ENCODE measurements at places on chromosomes 6 and 20.
A peak's percentile ranks its signal among the peaks of the same experiment; 100 is the strongest.

DNA sequence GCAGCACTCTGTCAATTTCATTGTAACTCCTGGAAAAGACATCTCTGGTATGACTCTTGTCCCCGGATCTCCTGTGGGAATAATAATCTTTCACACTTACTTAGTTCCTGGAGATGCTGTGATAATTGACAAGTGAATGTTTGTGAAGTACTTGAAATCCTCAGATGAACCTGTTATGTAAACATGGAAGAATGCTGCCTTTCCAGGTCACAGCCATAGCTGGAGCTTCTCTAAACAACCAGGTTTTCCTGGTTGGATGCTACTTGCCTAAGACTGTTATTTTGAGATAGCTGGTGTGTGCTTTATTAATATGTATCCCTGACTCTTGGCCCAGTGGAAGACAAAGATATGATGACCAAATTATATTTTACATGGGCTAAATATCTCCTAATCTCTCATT is 228.6 kb downstream of the KCNQ5 start:
- DNase-seq: no peak
- no peak overlapping the region for H3K4me3 ChIP-seq
- peaks cover 3% of the 10 kb centered on the region for H3K4me1 ChIP-seq
- no peak overlapping the region for H3K27ac ChIP-seq
- H3K27me3 ChIP-seq: no peaks in the 10 kb centered on the region

- no peak overlapping the region for H3K27ac ChIP-seq
- no peak overlapping the region for H3K4me3 ChIP-seq
- H3K4me1 ChIP-seq: peaks cover 5% of the 10 kb centered on the region
- H3K36me3 ChIP-seq: no peaks in the 10 kb centered on the region
- no peaks in the 10 kb centered on the region for H3K27me3 ChIP-seq
Observed at GRCh38 chr6:170434117-170434820, 118.8 kb downstream of the PSMB1 start.

DNA sequence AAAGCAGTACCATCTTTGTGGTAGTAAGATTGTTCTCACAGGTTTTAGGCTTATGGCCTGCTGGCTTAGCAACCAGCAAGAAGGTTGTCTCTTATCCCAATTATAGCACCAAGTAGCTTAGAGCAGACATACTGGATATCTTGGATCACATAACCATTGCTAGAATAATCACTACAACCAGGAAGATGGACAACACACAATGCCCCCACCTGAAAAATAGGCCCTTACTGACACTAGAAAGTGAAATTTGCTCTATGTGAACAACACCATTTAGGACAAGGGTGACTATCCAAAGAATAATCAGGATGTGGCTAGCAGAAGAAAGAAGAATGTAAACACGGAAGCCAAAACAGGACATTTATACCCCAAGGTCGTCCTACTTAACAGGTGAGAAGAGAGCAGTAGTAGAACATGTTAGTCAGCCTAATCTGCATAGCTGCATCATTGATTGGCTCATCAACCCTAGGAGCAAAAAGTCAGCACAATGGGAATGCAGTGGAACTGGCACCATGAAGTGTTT is 172.7 kb upstream of the MARCKS start:
- no peak overlapping the region for H3K27ac ChIP-seq
- DNase-seq: no peak
- H3K4me1 ChIP-seq: no peaks in the 10 kb centered on the region
- no peak overlapping the region for H3K4me3 ChIP-seq
- H3K36me3 ChIP-seq: no peaks in the 10 kb centered on the region

DNA sequence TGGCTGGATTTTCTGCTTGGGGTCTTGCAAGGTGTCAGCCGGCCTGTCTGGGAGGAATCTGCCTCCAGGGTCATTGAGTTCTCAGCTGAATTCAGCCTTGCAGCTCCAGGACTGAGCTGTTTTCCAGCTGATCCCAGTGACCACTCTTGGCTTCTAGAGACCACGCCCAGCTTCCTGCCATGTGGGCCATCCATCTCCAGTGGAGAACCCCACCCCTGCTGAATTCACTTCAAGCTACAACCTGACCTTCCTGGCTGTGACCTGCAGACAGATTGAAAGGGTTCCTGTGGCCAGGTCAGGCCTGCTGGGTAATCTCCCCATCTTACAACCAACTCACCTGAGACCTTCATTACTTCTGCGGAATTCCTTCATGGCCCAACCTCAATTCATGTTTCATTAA is 26.5 kb upstream of the SYNDIG1 start:
- H3K4me3 ChIP-seq: no peak overlapping the region
- H3K27me3 ChIP-seq: no peaks in the 10 kb centered on the region
- H3K27ac ChIP-seq: no peak overlapping the region
- no peak for DNase-seq

GRCh38 chr6:143396497-143397226 is 53.8 kb downstream of the ADAT2 start:
- H3K27ac ChIP-seq: no peak overlapping the region
- no peak for DNase-seq
- H3K27me3 ChIP-seq: no peaks in the 10 kb centered on the region
- no peaks in the 10 kb centered on the region for H3K36me3 ChIP-seq
- H3K4me3 ChIP-seq: no peak overlapping the region
- H3K4me1 ChIP-seq: peaks cover 18% of the 10 kb centered on the region

DNA sequence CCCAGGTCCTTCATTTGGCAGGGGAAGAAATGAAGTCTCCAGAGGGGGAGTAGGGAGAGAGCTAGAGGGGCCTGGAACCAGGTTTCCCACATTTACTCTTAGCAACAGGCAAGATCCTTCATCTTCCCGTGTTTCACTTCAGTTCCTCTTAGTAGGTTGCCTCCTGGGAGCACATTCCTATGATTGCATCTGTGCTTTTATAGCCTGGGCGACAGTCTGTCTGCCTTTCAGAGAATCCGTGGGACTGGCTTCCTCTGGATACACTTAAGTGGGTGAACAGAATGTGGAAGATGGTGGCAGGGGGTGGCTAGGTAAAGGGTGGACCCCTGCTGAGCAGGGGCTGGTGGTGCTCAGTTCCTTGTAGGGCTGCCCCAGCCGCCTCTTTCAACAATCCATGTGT is 33.4 kb downstream of the STK35 start:
- H3K27ac ChIP-seq: no peak overlapping the region
- no peaks in the 10 kb centered on the region for H3K27me3 ChIP-seq
- no peak overlapping the region for H3K4me3 ChIP-seq
- H3K4me1 ChIP-seq: peaks cover 29% of the 10 kb centered on the region
- no peaks in the 10 kb centered on the region for H3K36me3 ChIP-seq

DNA sequence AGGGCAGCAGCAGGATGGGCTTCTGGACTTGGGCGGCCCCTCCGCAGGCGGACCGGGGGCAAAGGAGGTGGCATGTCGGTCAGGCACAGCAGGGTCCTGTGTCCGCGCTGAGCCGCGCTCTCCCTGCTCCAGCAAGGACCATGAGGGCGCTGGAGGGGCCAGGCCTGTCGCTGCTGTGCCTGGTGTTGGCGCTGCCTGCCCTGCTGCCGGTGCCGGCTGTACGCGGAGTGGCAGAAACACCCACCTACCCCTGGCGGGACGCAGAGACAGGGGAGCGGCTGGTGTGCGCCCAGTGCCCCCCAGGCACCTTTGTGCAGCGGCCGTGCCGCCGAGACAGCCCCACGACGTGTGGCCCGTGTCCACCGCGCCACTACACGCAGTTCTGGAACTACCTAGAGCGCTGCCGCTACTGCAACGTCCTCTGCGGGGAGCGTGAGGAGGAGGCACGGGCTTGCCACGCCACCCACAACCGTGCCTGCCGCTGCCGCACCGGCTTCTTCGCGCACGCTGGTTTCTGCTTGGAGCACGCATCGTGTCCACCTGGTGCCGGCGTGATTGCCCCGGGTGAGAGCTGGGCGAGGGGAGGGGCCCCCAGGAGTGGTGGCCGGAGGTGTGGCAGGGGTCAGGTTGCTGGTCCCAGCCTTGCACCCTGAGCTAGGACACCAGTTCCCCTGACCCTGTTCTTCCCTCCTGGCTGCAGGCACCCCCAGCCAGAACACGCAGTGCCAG is at the start of gene TNFRSF6B:
Gene TNFRSF6B, plus strand, starts transcription at position 25 of the 729 bp plus-strand sequence. Its CDS starts 116 bp downstream, at position 141.
- DNase-seq: no peak
- peaks cover 41% of the 10 kb centered on the region for H3K4me1 ChIP-seq
- H3K36me3 ChIP-seq: peaks cover 4% of the 10 kb centered on the region
- H3K27ac ChIP-seq: no peak within 1 kb of the TSS

- H3K36me3 ChIP-seq: no peaks in the 10 kb centered on the region
- H3K4me3 ChIP-seq: no peak overlapping the region
- H3K27me3 ChIP-seq: no peaks in the 10 kb centered on the region
- no peak overlapping the region for H3K27ac ChIP-seq
Observed at GRCh38 chr6:57198926-57199636, 23.0 kb downstream of the RAB23 start.

DNA sequence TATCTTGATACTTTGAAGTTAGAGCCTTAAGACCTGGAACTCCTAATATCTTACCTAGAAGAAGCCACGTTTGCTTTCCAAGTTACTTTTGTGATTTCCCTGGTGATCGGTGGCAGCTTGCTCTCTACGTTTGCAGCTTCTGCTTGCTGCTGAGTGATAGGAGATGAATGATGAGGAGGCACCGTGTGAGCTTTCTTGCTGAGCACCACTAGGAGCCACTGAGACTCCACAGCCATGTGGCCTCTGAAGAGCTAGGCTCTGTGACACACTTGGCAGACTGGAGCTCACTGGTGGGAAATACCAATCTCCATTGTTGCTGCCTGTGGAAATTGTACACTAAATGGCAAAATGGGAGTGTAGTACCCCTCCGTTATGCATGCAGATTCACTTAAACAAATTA is 161.8 kb downstream of the IBTK start:
- no peak overlapping the region for H3K27ac ChIP-seq
- H3K4me1 ChIP-seq: no peaks in the 10 kb centered on the region
- H3K27me3 ChIP-seq: no peaks in the 10 kb centered on the region
- DNase-seq: no peak
- no peak overlapping the region for H3K4me3 ChIP-seq

GRCh38 chr20:22821796-22822195 is 213.3 kb upstream of the SSTR4 start:
- no peak for DNase-seq
- H3K4me1 ChIP-seq: no peaks in the 10 kb centered on the region
- no peak overlapping the region for H3K27ac ChIP-seq
- no peaks in the 10 kb centered on the region for H3K36me3 ChIP-seq

DNA sequence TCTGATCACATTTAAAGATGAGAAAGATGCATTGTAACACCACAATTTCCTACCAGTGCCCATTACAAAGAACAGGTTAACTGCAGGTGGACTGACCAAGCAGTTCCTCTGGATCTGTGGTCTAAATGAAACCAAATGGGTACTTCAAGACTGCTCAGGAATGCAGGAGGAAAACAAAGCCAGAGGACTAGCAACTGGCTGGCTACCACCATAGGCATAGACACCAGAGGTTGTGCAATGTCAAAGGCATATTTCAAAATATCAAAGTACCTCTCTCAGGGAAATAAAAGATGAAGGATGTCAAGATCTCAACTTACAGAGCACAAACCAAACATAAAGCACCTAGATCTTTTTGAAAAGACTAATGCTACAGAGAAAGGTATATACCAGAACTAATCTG is 65.5 kb downstream of the GMDS start:
- peaks cover 13% of the 10 kb centered on the region for H3K36me3 ChIP-seq
- H3K27me3 ChIP-seq: no peaks in the 10 kb centered on the region
- peaks cover 34% of the 10 kb centered on the region for H3K4me1 ChIP-seq
- no peak overlapping the region for H3K27ac ChIP-seq
- no peak overlapping the region for H3K4me3 ChIP-seq
- DNase-seq: no peak

DNA sequence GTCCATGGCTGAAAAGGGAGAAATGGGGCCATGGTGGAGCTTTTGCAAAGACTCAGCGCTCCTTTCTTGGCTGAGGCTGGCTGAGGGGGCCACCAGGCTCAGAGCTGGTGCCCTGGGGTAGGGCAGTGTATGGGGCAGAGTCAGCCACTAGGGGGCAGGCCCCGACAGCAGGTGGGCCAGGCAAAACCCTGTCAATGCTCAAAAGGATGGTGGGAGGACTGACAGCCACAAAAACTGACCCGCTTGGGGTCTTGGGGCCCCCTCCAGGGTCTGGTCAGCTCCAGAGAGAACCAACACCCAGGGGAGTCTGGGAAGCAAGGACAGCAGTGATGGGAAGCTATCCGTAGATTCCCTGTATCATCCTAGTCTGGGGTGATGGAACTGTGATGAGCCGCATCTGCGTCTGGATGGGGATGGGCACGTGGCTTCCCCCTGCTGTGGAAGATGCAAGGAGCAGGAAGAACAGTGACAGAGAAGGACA is 306.9 kb downstream of the DHX35 start:
- DNase-seq: peak; percentile 61
- H3K27me3 ChIP-seq: peaks cover 2% of the 10 kb centered on the region
- no peak overlapping the region for H3K4me3 ChIP-seq

- no peaks in the 10 kb centered on the region for H3K27me3 ChIP-seq
- no peak overlapping the region for H3K4me3 ChIP-seq
- peaks cover 1% of the 10 kb centered on the region for H3K4me1 ChIP-seq
- DNase-seq: no peak
- no peak overlapping the region for H3K27ac ChIP-seq
Observed at GRCh38 chr6:151431337-151431736, 20.6 kb downstream of the RMND1 start.

DNA sequence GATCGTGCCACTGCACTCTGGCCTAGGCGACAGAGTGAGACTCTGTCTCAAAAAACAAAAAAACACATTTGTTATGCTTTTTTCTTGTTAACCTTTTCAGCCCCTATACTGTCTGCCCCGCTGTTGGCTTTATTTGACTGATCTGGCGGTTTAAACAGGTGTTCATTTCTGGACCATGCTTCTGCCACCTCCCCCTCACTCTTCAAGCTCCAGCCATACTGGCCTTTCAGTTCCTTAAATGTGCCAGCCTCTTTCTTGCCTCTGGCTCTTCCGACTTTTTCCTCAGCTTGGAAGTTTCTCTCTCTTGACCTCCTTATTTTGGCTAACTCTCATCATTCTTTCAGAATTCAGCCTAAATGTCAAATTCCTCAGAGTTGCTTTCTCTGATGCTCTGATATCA is 35.2 kb upstream of the TXLNB start:
- peaks cover 30% of the 10 kb centered on the region for H3K4me1 ChIP-seq
- no peak overlapping the region for H3K4me3 ChIP-seq
- no peaks in the 10 kb centered on the region for H3K27me3 ChIP-seq
- no peak for DNase-seq

GRCh38 chr20:2320813-2321658 is 25.2 kb downstream of the TGM3 start:
- peaks cover 7% of the 10 kb centered on the region for H3K27me3 ChIP-seq
- H3K4me1 ChIP-seq: no peaks in the 10 kb centered on the region
- H3K36me3 ChIP-seq: no peaks in the 10 kb centered on the region
- no peak overlapping the region for H3K27ac ChIP-seq
- H3K4me3 ChIP-seq: no peak overlapping the region

- H3K36me3 ChIP-seq: no peaks in the 10 kb centered on the region
- DNase-seq: peak; percentile 77
- H3K27ac ChIP-seq: no peak overlapping the region
- no peak overlapping the region for H3K4me3 ChIP-seq
- peaks cover 52% of the 10 kb centered on the region for H3K27me3 ChIP-seq
Observed at GRCh38 chr6:131914967-131915751, 36.0 kb downstream of the CCN2 start.

DNA sequence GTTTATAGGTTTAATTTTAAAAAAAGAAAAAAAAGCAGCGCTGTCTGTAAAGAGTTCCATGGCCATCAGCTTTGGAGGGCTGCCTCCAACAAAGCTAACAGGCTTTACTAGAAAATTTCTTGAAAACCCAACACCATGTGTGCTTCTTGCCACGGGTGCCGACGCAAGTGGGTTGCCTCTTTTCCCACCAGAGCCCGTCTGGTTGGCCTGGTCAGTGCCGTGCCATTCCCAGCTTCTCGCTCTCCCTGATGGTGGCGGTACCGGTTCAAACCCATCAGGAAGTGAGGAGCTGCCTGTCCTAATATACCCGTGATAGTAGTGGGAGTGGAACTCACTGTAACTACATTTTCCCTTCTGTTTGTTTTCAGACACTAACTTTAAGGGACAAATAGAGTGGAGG is 73.7 kb downstream of the CDH4 start:
- H3K27me3 ChIP-seq: no peaks in the 10 kb centered on the region
- DNase-seq: no peak
- H3K36me3 ChIP-seq: no peaks in the 10 kb centered on the region
- H3K4me3 ChIP-seq: no peak overlapping the region

Data from activated naive CD4-positive, alpha-beta T cell treated with anti-CD3 and anti-CD28 coated beads for 36 hours (primary cell).